ENCODE measurements at places on chromosomes 1 and 21.

DNA sequence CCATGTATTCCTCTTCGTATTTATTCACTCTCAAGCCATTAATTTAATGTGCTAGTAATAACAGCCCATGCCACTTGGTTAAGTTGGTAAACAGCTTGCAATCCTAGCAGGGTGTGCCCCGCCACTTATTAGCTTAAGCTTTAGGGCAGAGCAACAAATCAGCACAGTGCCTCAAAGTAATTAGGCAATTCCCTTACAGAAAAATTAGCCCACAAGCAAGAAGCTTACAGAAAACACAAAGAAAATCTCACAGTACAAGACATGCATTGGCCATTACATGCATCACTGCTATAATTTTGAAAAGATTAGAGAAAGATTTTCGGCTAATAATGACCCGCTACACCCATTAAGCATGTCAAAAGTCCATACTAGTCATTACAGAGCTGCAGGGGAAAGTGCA lies 47.6 kb downstream of the TGFB2 start:
- no peak for DNase-seq

- peak; percentile 48 for DNase-seq
Measured at GRCh38 chr1:157646144-157646543, 48.3 kb upstream of the FCRL4 start.

DNA sequence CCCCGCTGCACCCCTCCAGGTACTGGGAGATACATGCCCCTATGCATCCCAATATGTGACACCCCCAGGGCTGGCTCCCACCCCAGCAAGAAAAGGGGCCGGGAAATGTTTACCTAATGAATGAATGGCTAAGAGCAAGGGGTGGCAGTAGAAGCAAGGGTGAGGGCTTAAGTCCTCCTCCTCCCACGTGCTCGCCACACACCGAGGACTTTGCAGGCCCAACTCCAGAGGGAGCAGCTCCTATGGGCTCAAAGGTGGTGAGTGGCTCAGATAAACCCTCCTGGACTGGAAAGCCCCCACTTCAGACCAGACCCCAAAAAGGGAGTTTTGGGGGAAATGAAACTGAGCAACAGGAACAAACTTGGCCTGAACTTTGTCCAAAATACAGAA lies 11.4 kb downstream of the SLC45A3 start:
- DNase-seq = peak; percentile 88

- DNase-seq = no peak
Measured at GRCh38 chr21:39673163-39673562, 60.4 kb downstream of the B3GALT5 start.

DNA sequence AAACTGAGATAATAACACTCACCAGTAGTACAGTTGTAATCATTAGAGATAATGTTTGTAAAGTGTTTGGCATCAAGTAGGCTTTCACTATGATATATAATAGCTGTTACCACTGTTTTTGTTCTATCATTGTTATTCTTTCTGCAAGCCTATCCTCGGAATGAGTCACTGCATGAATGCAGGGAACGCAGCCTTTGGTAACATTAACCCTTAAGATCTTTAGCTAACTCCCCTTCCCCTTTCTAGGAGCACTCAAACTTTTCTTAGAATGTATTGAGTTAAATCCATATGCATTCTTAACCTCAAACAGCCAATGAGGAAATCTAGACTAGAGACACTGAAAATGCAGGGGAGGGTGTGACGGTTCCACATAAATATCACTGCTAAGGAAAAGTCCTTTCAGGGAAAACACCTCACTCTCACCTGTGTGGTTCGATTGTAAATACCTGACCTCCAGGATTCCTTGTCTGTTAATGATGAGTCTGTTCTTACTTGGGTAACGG lies 467.3 kb downstream of the SETD4 start:
- DNase-seq = no peak

DNA sequence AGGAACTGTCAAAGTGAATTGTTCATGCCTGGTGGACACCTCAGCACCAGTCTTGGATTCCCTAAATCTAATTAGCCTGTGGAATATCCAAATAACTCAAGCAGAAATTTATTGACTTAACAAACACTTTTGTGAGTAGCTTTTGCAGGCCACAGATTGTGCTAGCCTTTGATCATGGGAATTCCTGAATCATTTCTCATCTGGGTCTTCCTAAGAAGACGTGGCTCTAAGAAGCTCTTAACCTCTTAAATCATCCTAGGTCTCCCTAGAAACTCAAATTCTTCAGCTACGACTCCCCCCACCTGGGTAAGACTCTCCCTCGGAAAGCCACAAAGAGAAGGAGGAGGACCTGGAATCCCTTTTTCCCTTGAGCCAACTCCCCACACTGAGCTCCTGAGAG lies 53.8 kb upstream of the PSEN2 start:
- DNase-seq = no peak

DNA sequence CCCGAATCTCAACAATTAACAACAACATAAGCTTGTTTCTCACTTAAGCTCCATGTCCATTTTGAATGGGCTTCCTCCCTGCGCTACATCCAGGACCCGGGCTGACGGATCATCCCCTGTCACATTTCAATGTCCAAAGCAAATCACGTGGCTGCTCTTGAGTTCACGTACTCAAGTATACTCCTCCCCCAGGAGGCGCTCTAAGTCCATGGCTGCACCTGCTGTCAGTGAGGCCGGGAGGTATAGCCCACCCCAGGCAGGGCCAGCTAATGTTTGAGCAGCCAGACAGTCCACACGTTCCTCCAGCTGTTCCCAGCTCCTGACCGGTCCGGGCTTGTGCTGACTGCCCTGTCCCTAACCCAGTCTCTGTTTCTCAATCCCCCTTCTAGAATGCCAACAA lies 220.8 kb downstream of the SLC35F3 start:
- DNase-seq = no peak

DNA sequence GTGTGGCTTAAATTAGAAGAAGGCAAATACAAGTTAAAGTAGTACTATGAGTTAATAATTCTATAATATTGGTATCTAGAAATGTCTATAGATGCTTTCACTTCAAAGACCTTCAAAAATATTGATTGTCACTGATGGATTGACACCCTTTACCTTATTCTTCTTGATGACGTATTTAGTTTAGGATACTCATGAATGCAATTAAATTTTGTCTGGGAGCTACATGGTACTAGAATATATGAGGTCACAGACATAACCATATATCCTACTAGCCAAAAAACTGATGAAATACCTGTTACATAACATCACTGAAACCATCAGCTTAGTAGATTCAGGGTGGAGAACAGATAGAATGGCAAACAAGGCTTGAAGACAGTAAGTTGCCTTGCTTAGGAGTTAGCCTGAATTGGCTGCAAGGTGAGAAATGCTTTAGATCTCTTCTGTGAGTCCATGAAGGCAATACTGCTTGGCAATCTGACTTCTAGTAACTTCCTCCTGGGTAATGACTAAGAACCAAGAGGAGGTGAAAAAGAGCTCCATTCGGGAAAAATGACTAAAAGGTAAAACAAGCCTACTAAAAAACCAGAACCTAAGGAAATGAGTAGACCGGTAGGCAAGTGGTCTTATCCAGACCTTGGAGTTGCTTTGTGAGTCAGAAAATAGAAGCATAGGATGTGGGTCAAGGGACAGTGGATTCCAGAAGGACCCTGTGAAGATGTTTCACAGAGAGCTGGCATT lies 16.9 kb upstream of the ARHGAP29 start:
- DNase-seq = no peak

DNA sequence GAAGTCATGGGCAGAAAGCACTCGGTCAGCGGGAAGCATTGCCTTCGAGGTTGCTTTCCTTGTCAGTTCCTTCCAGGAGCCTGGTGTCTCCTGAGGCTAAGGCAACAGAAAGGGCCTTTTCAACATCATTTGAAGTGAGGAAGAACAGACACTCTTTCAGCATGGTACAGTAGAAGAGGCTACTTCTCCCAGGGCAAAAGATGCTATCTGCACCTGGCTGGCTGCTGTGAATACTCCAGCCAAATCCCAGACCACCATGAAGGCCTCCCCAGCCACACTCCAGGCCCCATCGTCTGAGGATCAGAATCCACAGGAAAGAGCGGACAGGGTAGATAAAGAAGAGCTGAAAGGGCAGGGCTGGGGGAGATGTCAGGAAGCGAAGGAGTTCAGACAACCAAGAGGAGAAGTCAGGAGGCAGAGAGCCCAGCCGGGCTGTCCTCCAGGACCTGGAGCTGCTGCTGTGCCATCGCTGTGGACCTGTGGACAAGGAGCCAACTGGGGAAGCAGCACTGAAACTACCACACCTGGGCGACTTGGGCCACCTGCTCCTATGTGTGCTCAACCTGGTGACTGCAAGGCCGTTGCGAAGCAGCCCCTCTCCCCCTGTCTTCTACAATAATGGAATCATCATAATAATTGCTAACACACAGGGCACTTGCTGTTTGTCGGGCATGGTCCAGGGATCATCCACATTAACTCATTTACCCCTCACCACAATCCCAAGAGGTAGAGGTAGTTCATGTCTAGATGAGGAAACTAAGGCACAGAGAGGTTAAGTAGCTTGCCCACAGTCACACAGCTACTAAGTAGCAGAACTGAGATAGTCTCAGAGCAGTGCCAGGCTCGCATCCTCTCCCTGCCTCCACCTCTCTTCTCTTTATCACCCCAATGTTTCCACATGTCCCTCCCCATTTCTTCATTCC lies 88.0 kb upstream of the ZBTB40 start:
- DNase-seq = no peak

GRCh38 chr1:7893529-7894180 lies 40.8 kb upstream of the UTS2 start:
- DNase-seq = no peak

- no peak for DNase-seq
Measured at GRCh38 chr1:204882479-204882878, 11.8 kb downstream of the NFASC start.

DNA sequence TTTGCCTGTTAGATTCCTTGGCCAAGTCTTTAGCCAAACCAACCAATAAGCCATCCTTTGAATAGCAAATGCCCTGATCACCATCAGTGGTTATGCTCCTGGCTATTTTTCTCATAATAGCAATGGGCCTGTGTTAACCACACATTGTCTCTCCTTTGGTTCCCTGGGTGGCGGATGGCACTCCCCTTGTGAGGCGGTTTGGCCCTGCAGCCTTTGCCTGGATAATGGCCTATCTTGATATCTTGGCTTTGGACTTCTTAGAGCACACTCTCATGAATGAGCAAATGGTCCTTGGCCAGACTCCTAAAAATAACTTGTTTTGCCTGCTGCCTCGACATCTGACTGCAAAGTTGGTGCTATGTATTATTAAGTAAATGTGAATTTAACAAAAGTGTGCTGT lies 22.4 kb upstream of the ZBTB18 start:
- DNase-seq = no peak

DNA sequence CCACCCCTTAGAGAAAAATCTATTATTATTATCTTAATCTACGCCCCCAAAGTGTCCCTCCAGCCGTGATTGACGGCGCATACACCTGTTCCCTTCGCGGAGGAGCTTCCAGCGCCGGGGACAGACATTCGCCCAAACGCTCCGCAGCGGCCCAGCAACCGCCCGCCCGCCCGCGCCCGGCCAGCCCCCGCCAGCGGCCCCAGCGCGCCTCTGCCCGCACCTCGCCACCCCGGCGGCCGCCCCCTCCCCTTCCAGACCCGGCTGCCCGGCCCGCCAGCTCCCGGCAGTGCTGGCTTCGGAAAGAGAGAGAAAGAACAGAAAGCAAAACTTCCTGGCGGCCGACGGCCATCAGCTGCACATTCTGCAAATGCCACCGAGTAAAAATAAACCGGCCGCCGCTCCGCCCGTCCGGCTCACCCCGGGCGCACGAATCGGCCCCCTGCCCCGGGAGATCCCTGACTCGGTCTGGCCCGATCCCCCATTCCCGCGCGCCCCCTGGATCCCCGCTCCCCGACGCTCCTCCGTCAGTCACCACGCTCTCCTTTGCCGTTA lies 1.6 kb downstream of the CASZ1 start:
- DNase-seq = peak; percentile 14

DNA sequence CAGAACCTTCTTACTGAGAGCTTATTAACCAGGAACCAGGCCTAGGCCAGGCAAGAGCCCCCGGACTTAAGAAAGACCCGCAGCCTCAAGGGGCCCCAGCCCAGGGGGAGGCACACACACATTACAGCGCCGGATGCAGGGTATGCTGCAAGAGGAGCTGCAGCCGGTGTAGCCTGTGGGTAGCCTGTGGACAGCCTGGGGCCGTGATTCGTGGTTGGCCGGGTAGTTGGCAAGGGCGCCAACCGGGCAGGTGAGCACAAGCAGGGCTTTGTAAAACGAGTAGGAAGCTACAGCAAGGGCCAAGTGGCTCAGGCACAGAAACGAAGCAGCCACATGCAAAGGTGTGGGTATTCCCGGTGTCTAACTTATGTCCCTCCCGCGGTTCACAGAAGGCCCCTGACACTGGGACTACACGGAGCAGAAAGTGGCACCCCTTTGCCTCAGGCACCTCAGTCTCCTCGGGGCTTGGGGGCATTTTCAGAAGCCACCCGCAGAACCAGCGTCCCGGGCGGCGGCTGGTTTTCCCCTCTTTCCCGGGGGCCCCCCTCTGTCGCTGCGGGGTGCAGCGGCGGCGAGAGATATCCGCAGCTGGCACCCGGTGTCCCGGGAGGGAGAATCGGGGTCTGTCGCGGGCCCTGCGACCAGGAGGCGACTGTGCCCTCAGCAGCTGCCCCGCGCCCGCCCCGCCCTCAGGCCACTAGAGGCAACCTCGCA lies 40.8 kb downstream of the KIAA1614 start:
- no peak for DNase-seq

- DNase-seq = no peak
Measured at GRCh38 chr1:31593136-31593665, 16.9 kb downstream of the TINAGL1 start.

GRCh38 chr1:20152599-20152930 lies 13.4 kb downstream of the PLA2G2F start:
- DNase-seq = no peak

- DNase-seq = peak; percentile 80
Measured at GRCh38 chr1:45493116-45493697, 2.2 kb upstream of the TESK2 start.

GRCh38 chr1:46646331-46646730 lies 21.8 kb downstream of the ATPAF1 start:
- no peak for DNase-seq

GRCh38 chr1:24022581-24023361 lies 42.6 kb upstream of the SRSF10 start:
- DNase-seq = no peak

GRCh38 chr1:204929487-204930154 lies 59.0 kb downstream of the NFASC start:
- DNase-seq = no peak

- no peak for DNase-seq
Measured at GRCh38 chr1:17191990-17192242, 13.0 kb upstream of the PADI1 start.

GRCh38 chr1:85356130-85356529 lies 79.7 kb upstream of the BCL10 start:
- no peak for DNase-seq

DNA sequence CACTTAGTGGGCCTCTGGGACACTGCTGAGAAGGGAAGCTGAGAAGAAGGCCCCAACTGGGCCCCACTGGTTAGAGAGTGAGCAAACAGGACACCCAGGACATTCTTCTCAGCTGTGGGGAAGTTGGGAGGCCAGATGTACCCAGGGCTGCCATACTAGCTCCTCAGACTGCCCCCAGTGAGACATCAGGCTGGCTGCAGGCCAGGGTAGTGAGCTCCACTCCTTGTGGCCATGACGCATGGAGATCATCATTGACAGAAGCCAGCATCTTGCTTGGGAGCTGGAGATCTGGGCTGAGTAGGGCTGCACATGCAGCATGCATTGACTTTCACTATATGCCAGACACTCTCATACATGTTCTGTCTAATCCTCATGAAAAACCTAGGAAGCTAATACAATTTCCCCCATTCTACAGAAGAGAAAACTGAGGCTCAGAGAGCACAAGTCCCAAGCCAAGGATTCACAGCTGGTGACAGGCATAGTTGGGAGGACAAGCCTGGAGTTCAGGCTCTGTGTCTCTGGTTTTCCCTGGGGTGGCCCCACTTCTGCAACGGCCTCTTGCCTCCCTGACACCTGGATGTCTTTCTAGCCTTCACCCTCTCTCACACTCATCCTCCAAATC lies 24.1 kb upstream of the MYCL start:
- DNase-seq = no peak

Data from B cell (primary cell).